Progenitor cell of endocrine pancreas (in vitro differentiated cells): ENCODE measurements at places on chromosomes 1 and 21.

- DNase-seq = no peak
Observed at GRCh38 chr1:223001653-223002634, 141.1 kb downstream of the TLR5 start.

DNA sequence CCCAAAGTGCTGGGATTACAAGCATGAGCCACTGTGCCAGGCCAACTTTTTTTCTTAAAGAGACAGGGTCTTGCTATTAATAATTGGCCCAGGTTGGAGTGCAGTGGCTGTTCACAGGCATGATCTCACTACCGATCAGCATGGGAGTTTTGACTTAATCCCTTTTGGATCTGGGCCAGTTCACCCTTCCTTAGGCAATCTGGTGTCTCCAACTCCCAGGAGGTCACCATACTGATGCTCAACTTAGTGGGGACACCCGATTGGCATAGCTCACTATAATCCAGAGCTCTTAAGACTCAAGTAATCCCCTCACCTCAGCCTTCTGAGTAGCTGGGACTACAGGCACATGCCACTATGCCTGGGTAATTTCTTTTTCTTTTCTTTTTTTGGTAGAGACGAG lies 64.2 kb upstream of the SCYL3 start:
- no peak for DNase-seq

- DNase-seq = no peak
Observed at GRCh38 chr1:215648957-215649356, 81.9 kb downstream of the KCTD3 start.

DNA sequence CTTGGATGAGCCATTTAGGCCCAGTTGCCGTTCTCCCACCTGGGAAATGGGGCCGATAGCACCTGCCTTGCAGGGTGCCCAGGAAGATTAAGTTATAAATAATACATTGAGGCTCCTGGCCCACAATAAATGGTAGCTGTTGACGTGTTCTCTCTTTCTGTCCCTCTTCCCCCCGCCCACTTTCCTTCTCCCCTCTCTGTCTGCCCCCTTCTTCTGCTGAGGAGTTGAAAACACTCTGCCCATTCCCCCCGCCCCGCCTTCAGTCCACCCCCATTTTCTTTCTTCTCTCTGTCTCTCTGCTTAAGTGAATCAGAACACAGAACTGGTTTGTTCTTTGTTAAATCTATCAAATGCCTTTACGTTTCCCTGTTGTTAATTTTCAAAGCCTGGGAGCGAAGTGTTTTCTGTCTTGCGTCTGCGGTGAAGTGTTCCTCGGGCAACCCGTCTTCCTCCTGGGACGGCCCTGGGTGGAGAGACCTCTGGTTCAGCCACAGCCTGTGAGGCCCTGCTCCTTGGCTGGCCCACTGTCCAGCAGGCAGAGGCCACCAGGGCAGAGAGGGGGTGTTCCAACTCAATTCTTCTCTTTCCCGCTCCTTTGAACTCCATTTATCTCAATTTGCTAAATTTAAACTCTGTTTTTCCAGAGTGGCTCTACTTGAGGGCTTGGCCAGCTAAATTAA lies 29.3 kb upstream of the SELENON start:
- DNase-seq = no peak

DNA sequence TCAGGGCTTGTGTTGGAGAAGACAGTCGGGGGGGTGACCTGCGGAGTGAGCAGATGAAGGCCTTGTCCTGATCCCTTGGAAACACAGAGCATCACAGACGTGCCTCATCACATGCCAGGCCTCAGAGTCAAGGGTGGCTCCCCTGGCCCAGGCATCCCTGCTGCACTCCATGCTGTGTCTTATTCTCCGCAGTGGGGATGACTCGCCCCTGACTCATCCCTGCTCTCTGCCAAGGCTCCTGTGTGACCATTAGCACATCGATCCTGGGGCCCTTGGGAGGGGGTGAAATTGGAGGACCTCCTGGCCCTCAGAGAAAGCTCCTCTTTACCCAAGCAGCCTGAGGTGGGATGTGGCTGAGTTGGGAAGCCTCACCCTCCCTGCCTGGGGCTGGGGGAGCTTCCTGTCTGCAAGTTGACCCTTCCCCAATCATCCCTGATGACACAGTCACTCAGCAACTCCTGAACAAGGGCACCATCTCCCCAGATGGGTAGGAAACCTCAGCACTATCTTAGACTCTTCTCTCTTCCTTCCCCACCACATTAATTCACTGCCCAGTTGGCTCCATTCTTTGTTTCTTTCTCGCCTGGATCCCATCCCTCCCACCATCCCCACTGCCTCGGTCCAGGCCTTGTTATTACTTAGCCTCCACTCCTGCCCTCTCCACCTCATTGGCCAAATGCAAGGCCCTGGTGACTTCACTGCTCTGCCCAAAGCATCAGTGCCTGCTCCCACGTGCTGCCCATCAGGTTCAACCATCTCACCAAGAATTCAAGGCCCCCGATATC lies 74.6 kb downstream of the CAMK2N1 start:
- DNase-seq = no peak

GRCh38 chr1:188986745-188987417 lies 1490.8 kb downstream of the BRINP3 start:
- no peak for DNase-seq

DNA sequence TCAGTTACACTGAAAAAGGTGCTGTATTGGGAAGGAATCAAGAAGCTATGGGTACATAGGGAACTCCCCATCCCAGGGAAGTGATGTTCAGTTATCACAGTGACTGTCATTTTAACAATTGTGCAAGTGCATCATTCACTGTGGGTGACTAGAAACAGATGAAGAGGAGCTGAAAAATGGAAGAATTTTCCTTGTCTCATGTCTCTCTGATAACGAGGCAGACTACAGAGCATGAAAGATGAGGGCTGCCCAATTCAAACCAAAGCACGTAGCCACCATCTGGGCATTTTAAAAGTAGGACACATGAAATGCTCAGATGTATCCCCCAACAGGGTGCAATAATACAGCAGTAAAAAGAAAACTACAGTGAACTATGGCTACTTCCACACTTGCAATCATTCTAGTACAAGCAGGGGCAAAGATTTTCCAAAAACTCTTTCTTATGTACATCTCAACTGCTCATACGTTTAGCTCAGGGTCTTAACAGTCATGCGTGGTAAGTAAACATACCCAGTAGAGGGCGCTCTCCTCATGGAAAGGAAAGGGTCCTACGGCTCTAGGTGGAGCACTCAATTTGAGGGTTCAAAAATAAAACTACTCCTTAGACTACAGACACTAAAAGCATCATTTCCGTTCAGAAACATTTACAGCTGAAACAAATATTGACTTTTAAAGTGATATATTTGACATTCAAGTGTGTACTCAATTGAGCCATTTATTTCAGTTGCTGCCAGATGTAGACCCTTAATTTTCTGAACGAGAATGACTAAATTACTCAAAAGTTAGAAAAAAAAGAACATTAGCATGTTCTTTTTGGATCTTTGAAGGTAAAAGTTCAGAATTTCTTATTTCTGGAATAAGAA lies 143.2 kb downstream of the KCTD3 start:
- no peak for DNase-seq

- DNase-seq = no peak
Observed at GRCh38 chr1:82598337-82598736, 797.6 kb downstream of the ADGRL2 start.

GRCh38 chr1:223260712-223261111 lies 103.3 kb downstream of the SUSD4 start:
- DNase-seq = no peak

GRCh38 chr1:193411215-193411614 lies 224.8 kb upstream of the B3GALT2 start:
- no peak for DNase-seq

DNA sequence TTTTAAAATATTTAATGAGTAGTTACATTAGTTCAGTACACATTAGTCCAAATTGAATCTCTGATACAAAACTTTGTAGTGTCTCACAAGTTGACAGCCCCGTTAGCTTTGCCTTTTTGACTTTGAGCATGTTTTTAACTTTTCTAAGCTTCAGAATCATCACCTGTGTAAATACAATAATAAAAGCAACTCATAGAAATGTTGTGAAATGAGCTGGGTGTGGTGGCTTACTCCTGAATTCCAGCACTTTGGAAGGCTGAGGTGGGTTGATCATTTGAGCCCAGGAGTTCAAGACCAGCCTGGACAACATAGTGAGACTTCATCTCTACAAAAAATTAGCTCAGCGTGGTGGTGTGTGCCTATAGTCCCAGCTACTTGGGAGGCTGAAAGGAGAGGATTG lies 11.1 kb downstream of the RRP15 start:
- no peak for DNase-seq

DNA sequence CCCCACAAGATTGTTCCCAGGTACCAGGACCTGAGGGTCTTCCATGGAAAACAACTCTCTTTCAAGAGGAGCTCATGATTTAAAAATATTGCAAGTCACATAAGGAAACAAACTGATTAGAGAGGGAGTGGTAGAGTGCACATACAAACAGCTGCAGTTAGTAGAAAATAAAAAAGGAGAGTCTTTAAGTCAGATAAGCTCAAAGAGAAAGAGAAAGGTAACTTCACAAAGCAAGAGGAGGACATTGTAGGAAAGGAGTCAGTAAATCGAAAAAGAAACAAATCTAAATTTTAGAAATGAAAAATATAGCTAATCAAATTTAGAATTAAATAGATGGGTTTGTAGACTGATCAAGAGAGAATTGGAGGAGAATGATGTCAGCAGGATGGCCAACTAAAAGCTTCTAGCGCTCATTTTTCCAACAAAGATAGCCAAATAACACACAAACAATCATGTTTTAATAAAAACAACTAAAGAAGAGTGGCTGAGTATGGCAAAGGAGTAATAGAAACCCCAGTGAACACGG lies 86.1 kb upstream of the CD53 start:
- no peak for DNase-seq

DNA sequence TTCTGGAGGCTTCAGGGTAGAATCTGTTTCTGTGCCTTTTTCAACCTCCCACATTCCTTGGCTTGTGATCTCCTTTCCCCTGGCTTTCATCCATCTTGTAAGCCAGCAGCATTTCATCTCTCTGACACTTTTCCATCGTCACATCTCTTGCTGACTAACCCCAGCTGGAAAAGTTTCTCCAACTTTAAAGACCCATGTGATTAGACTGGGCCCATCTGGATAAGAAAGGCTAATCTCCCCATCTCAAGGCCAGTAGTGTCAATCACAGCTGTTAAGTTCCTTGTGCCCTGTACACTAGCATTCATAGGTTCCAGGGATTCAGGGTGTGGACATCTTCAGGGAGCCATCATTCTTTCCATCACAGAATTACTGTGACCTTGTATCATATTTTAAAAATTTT lies 452.1 kb downstream of the TTLL7 start:
- DNase-seq = no peak

GRCh38 chr1:171431994-171432393 lies 53.3 kb upstream of the PRRC2C start:
- no peak for DNase-seq
